Activated naive CD8-positive, alpha-beta T cell treated with anti-CD3 and anti-CD28 coated beads, Interleukin-2, amount 50 U/mL, for 24 hours (primary cell): ENCODE measurements at places on chromosomes 5 and 9.
A peak's percentile ranks its signal among the peaks of the same experiment; 100 is the strongest.

GRCh38 chr9:126114409-126114760 is 212.2 kb upstream of the MVB12B start:
- H3K27ac ChIP-seq, result no peak overlapping the region
- H3K36me3 ChIP-seq, result no peaks in the 10 kb centered on the region
- no peak overlapping the region for H3K4me3 ChIP-seq
- DNase-seq, result no peak

- no peak overlapping the region for H3K4me3 ChIP-seq
- H3K36me3 ChIP-seq, result no peaks in the 10 kb centered on the region
- H3K27me3 ChIP-seq, result no peaks in the 10 kb centered on the region
- H3K27ac ChIP-seq, result no peak overlapping the region
- peak; percentile 63 for DNase-seq
Measured at GRCh38 chr9:70510157-70510770, 95.8 kb upstream of the KLF9 start.

GRCh38 chr5:166505544-166505943 is 1785.9 kb upstream of the WWC1 start:
- no peak overlapping the region for H3K4me3 ChIP-seq
- H3K36me3 ChIP-seq, result no peaks in the 10 kb centered on the region
- H3K4me1 ChIP-seq, result no peaks in the 10 kb centered on the region
- no peaks in the 10 kb centered on the region for H3K27me3 ChIP-seq
- H3K27ac ChIP-seq, result no peak overlapping the region

DNA sequence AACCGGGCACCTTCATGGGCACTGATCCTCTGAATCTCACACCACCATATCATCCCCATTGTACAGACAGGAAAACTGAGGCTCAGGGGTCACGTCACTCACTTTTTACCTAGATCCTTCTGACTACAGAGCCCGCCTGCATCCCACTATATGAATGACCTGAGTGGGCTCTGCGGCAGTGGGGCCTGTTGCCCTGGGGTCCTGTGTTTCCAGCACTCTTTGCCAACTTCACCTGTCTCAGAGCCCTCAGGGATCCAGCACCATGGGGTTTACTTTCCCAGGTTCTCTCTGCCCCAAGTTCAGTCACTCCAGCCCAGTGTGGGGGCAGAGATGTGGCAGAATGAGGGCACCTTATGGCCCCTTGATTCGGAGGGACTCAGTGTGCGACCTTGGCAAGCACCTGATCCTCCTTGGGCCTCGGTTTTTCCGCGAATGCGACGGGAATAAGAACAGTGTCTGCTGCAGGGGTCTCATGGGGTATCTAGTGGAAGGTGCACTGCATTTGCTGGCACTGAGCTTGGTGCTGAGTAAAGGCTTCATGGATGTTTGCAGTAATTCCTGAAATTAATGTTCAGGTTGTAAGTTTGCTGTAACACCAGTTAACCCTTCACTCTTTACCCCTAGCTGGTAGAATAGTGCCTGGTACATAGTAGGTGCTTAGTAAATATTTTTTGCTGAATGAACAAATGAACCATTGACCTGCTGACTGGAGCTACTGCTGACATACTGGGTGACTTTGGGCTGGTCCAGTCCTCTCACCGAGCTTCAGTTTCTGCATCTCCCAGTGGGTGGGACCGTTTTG is 47.1 kb upstream of the BOD1 start:
- DNase-seq, result no peak
- no peaks in the 10 kb centered on the region for H3K36me3 ChIP-seq
- no peaks in the 10 kb centered on the region for H3K4me1 ChIP-seq
- H3K27ac ChIP-seq, result no peak overlapping the region

GRCh38 chr5:158923799-158924551 is 175.7 kb downstream of the EBF1 start:
- DNase-seq, result no peak
- H3K4me1 ChIP-seq, result peaks cover 8% of the 10 kb centered on the region
- no peaks in the 10 kb centered on the region for H3K36me3 ChIP-seq
- no peaks in the 10 kb centered on the region for H3K27me3 ChIP-seq
- H3K4me3 ChIP-seq, result no peak overlapping the region
- no peak overlapping the region for H3K27ac ChIP-seq

- H3K36me3 ChIP-seq, result no peaks in the 10 kb centered on the region
- H3K4me1 ChIP-seq, result no peaks in the 10 kb centered on the region
- peaks cover 15% of the 10 kb centered on the region for H3K27me3 ChIP-seq
- no peak for DNase-seq
Measured at GRCh38 chr9:87063871-87064270, 116.6 kb upstream of the GAS1 start.

DNA sequence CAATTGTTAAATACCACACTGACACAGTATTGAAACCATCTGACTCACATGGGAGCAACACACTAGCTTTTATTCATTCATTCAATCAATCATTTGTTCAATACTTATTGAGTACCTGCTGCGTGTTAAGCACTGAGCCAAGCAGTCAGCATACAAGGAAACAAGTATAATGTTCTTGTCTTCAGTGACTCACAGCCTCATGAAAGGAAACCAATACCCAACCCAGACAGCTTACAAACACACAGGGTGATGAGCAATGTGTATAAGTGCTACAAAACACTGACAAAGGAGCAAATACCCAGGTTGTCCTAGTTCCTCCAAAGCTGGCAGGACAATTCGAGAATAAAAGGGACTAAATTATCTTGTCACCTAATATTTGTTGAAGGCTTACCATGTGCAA is 67.6 kb upstream of the RASEF start:
- H3K4me1 ChIP-seq, result no peaks in the 10 kb centered on the region
- no peak overlapping the region for H3K27ac ChIP-seq
- H3K4me3 ChIP-seq, result no peak overlapping the region
- no peaks in the 10 kb centered on the region for H3K36me3 ChIP-seq
- DNase-seq, result no peak
- no peaks in the 10 kb centered on the region for H3K27me3 ChIP-seq

GRCh38 chr9:69465473-69465872 is 140.5 kb downstream of the ENTREP1 start:
- DNase-seq, result no peak
- H3K27me3 ChIP-seq, result no peaks in the 10 kb centered on the region
- H3K36me3 ChIP-seq, result no peaks in the 10 kb centered on the region
- H3K4me3 ChIP-seq, result no peak overlapping the region

- peaks cover 11% of the 10 kb centered on the region for H3K27me3 ChIP-seq
- H3K4me1 ChIP-seq, result no peaks in the 10 kb centered on the region
- H3K36me3 ChIP-seq, result no peaks in the 10 kb centered on the region
- no peak overlapping the region for H3K4me3 ChIP-seq
- DNase-seq, result no peak
Measured at GRCh38 chr9:95615246-95615645, 98.5 kb upstream of the PTCH1 start.

DNA sequence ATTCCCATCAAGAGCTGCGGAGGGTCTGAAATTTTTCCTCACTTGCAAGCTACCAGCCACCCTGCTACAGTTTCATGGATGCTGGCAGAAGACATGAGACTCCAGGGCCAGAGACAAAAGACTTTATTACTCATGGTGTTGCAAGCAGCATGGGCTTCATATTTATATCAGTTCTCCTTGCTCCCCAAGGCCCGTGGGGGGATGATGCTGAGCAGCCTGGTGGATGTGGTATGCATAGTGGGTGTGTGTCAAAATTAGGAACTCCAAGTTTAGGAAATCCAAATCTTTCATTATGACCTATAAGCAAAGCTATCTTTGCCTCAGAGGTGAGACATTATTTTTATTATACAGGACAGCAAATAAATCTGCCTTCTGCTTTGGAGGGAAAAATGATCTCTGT is 105.7 kb upstream of the ALDH1B1 start:
- H3K4me1 ChIP-seq, result no peaks in the 10 kb centered on the region
- no peak for DNase-seq
- H3K27me3 ChIP-seq, result no peaks in the 10 kb centered on the region

DNA sequence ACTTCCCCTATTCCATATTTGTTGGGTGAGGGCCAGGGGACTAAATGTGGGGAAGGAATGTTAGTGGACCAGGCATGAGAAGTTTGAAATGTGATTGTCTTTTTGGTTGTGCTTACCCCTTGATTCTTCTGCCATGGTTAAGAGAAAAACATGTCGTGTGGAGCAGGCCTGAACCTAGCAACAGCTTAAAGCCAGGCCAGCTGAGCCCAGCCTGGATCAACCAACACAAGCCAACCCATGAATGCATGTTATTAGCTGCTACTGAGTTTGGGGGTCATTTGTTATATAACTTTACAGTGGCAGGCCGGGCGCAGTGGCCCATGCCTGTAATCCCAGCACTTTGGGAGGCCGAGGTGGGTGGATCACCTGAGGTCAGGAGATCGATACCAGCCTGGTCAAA is 52.4 kb upstream of the TRIO start:
- no peak overlapping the region for H3K4me3 ChIP-seq
- H3K27me3 ChIP-seq, result peaks cover 6% of the 10 kb centered on the region
- H3K4me1 ChIP-seq, result no peaks in the 10 kb centered on the region

DNA sequence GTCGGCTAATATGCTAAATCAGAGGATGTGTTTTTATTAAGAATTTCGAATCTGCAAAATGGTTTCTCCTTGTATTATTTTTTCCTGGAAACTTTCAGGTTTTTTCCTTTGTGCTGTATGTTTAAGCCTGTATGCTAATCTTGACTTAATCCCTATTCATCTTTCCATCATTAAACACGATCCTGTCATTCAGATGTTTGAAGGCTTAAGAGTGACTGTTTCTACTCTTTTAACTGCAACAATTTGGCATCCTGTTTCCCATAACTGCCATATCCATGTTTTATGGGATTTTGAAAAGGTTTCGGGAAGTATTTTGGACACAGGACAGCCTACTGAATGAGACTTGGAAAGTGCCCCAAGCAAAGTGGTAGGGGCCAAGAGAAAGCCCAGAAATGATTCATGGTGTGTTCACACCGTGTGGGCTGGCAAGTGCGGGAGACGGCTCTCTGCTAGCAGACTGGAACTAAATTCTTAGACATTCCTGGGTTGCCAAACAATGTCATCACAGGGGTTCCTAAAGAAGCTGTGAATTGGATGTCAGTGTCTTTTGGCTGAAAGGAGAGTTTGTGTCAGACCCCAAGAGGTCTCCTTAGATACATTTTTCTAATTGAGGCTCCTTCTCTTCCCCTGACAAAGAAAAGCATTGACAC is 125.4 kb upstream of the ADAMTS16 start:
- no peaks in the 10 kb centered on the region for H3K4me1 ChIP-seq
- H3K36me3 ChIP-seq, result no peaks in the 10 kb centered on the region
- H3K27ac ChIP-seq, result no peak overlapping the region

DNA sequence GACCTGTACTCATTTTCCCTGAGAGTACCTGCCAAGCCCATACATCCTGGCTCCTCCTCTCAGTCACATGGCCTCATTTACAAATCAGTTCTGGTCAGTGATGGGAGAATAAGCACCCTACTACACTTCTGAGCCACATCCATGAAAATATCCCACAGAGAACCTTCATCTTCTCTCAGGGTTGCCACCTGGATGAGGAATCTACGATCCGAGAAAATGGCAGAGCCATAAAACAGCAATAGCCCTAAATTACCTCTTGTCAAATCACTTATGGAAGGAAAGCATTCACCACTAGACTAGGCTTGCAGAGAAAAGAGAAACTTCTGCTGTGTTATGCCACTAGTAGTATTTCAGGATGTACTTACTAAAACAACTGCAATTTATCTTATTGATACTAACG is 324.8 kb downstream of the BNC2 start:
- H3K4me3 ChIP-seq, result no peak overlapping the region
- H3K4me1 ChIP-seq, result no peaks in the 10 kb centered on the region
- H3K36me3 ChIP-seq, result no peaks in the 10 kb centered on the region
- no peaks in the 10 kb centered on the region for H3K27me3 ChIP-seq
- H3K27ac ChIP-seq, result no peak overlapping the region

- H3K27me3 ChIP-seq, result no peaks in the 10 kb centered on the region
- peaks cover 72% of the 10 kb centered on the region for H3K4me1 ChIP-seq
- peaks cover 51% of the 10 kb centered on the region for H3K36me3 ChIP-seq
- no peak overlapping the region for H3K4me3 ChIP-seq
- DNase-seq, result no peak
- H3K27ac ChIP-seq, result peak overlapping the region; percentile 83
Measured at GRCh38 chr5:159161361-159162214, 47.8 kb downstream of the RNF145 start.

GRCh38 chr9:109981091-109981490 is 201.1 kb downstream of the PALM2AKAP2 start:
- no peak overlapping the region for H3K27ac ChIP-seq
- DNase-seq, result no peak
- no peaks in the 10 kb centered on the region for H3K27me3 ChIP-seq
- no peaks in the 10 kb centered on the region for H3K36me3 ChIP-seq
- no peak overlapping the region for H3K4me3 ChIP-seq

DNA sequence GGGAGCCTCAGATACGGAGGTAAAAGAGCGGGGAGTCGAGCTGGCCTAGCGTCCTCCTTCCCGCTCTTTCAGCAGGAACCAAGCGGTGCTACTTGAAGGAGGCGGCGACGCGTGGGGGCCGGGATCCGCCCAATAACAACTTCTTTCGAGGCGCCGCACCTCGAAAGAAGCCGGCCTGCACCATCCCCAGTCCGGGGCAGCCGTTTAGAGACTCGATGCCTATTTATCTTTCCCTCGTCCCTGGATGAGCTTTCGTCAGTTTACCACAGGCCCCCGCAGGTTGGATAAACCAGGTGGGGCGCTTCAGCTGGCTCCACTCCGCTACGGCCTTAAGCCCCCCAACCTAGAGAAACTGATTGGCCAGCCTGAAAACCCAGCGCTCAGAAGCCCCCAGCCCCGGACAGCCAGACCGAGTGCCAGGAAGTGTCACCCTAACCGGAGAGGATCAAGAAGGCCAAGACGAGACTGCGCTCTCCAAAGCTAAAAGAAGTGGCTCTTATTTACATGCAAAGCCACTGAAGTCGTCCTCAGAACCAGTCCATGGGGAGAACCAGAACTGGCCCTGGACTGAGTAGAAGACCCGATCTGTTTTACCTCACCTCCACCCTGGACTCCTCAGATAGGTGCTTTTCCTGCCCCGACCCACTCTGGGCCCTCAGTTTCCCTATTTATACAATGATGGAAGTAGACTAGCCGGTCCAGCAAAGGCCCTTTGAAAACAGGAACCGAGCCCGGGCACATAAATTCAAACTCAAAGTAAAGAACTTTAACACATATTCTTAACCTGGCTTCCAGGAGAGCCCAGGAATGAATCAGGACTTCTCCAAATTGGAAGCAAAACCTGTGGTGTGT is 1.4 kb downstream of the HAND1 start:
- H3K4me3 ChIP-seq, result peak overlapping the region; percentile 27
- no peaks in the 10 kb centered on the region for H3K36me3 ChIP-seq
- H3K27ac ChIP-seq, result no peak overlapping the region
- peaks cover 56% of the 10 kb centered on the region for H3K4me1 ChIP-seq

DNA sequence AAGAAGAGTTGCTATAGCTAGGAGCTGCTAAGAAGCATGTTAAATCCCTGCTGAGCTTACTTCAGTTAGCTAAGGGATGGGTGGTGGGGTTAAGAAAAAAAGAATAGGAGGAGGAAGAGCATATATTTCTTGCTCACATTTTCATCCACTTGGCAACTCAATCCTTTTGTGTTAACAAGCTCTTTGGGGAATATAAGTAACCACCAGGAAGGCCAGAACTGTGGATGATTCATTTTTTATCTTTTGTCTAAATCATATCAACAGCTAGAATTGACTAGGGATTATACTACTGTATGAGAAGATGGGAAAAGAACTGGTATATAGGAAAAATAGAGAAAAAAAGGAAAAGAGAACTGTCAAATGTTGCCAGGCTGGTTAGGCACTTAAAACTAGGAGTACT is 555.3 kb upstream of the ARRDC3 start:
- no peak overlapping the region for H3K27ac ChIP-seq
- no peak overlapping the region for H3K4me3 ChIP-seq
- DNase-seq, result no peak
- H3K4me1 ChIP-seq, result no peaks in the 10 kb centered on the region
